NCI-H774 (cell line): ENCODE measurements at places on chromosomes 3 and 15.
A peak's percentile ranks its signal among the peaks of the same experiment; 100 is the strongest.

DNA sequence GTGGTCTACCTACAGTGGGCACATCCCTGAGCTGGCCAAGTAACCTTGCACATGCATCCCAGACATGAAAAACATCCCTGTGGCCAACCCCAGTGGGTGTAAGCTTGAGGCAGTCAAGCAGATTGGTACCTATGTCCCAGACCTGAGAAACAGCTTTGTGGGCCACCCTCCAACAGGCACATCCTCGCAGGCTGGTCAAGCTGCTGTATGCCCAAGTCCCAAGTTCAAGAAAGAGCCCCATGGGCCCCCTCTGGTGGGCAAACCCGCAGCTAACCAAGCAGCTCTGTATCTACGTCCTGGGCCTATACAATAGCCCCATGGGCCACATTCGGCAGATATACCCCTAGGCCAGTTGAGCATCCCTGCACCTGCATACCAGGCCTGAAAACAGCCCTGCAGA lies 186.3 kb upstream of the GPR149 start:
- no peak for DNase-seq

GRCh38 chr3:129286081-129286480 lies 7.4 kb downstream of the HMCES start:
- DNase-seq: no peak

DNA sequence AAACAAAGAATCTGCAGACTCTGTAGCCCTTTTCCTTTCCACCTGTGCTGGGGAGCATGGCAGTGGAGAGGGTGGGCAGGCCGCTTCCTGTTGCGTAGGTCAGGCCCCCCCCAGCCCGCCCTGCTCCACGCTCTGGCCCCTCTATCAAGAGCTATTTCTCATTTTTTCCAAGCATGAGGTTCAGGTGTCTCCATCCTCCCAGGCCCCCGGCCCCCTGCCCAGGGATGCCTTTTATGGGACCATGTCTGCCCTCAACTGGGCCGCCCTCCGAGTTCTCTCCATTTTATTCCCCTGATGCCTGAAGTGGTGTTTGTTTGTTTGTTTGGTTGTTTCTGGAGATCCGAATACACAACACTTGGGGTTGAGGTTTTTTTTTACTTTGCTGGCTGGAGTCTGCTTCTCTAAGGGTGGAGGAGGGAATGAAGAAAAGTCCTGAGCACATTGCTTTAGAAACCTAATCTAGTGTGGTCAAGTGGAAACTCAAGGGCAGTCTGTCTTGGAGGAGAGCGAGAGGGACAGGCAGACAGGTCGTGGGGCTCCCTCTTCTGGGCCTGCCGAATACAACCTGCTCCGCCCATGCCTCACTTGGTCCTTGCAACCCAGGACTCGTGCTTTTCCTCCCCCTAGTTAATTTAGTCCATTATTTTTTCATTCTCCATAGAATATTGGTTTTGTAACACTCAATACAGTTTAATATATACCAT lies 176.5 kb upstream of the LYSMD4 start:
- no peak for DNase-seq

DNA sequence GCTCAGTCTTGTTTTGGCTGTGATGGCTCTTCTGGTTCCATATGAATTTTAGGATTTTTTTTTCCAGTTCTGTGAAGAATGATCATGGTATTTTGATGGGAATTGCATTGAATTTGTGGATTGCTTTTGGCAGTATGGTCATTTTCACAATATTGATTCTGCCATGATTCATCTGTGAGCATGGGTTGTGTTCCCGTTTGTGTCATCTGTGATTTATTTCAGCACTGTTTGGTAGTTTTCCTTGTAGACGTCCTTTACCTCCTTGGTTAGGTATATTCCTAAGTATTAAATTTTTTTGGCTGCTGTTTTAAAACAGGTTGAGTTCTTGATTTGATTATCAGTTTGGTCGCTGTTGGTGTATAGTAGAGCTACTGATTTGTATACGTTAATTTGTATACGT lies 18.5 kb downstream of the TCF12 start:
- no peak for DNase-seq

DNA sequence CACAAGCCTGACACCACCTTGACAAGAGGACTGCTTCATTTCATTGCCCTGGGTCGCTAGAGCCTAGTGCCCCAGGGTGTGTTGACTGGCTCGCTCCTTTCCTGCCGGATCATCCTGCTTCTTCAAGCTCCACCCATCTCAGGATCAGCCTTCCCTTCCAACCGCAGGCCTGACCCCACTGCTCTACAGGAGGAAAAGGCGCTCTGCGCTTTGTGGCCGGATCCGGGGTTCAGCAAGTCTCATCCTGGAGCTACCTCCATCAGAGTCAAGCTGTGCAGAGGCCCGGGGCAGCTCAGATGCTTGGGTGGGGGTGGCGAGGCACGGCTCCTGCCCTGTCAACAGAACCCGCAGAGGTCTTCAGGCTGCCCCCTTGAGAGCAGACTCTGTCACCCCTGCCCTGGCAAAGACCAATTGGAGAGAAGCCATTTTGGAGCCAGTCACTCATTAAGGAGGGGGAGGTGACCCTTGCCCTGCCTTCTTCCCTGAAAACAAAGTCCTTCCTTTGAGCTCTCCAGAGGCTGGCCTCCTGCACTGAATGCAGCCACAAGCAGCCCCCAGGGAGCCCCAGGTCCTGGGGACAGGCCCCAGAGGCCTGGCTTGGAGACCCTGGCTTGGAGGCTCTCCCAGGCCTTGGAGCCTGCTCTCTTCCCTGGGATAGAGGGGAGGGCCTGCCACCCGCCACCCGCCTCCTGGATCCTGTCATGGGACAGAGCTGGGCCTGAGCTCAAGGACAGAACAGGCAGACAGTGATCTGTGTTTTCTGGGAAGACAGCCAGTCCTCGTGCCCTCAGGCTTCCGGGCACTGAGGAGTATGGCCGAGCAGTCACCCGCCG lies 80.3 kb downstream of the CPN2 start:
- no peak for DNase-seq

- DNase-seq: peak; percentile 64
Measured at GRCh38 chr15:39869254-39869653, 50.8 kb downstream of the GPR176 start.

DNA sequence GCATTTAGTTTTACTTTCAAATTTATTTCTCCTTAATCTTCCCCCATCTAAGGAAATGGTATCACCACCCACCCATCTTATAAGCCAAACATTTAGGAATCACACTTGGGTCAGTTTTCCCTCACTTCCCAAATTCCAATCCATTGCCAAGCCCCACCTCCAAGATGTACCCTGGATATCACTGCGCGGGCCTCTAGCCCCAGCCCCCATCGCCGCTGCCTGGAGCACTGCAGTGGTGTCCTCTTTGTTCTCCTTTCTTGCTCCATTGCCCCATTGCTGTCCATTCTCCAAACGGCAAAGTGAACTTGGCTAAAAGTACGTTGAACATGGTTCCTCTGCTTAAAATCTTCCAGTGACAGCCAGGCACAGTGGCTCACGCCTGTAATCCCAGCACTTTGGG lies 267.8 kb downstream of the SHOX2 start:
- DNase-seq: no peak

DNA sequence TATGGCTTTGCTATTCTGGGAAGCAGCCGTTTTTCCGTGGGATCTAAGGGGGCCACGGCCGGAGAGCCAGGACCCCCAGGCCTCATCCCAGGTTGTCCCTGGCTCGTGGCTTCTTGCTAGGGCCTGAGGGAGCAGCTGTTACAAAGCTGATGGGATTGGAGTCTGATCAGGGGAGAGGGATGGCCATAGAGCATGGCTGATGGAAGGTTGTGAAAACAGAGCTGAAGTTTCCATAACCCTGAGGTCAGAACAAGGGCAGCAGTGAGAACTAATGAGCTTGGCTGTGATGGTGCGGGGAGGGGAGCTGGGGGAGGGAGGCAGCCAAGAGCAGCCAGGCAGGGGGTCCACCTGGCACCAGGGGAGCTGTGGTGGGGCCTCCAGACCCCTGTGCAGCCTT lies 63.0 kb downstream of the LINGO1 start:
- DNase-seq: no peak

DNA sequence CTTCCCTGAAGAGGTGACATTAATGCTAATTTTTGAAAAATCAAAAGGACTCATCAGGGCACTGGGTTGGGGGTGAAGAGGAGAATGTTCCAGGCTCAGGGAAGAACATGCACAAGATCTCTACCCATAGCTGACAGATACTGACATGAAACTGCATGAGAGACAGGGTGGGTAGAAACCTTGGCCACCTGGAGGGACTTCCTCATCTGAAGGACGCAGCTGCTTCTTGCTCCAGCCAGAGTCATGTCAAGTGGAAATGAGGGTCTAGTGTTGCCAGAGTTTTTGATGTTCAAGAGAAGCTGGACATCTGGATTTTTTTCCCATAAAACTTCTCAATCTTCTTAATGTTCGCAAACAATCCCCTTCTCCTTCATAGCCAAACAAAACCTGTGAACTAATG lies 29.7 kb downstream of the AMOTL2 start:
- DNase-seq: no peak

GRCh38 chr3:178320456-178321351 lies 215.5 kb upstream of the KCNMB2 start:
- peak; percentile 77 for DNase-seq

GRCh38 chr15:92652576-92652966 lies 3.0 kb downstream of the FAM174B start:
- no peak for DNase-seq

GRCh38 chr3:155101398-155101797 lies 21.3 kb downstream of the MME start:
- no peak for DNase-seq

GRCh38 chr3:73716418-73716817 lies 91.7 kb upstream of the PDZRN3 start:
- DNase-seq: no peak

DNA sequence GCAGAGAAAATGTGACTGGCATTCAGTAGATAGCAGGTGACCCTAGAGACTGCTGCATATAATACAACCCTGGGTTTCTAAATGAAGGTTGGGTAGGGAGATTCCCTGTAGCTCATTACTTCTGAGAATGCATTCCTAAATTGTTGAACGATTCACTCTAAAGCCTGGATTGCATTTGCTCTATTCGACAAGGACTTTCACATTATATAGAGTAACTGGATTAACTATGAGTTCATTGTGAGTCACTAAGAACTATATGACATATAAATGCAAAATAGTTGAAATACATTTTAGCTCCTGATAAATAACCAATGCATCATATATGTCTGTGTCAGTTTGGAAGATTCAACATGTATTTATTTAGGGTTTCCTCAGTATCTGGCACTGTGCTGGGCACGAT lies 294.7 kb upstream of the CCDC54 start:
- no peak for DNase-seq

DNA sequence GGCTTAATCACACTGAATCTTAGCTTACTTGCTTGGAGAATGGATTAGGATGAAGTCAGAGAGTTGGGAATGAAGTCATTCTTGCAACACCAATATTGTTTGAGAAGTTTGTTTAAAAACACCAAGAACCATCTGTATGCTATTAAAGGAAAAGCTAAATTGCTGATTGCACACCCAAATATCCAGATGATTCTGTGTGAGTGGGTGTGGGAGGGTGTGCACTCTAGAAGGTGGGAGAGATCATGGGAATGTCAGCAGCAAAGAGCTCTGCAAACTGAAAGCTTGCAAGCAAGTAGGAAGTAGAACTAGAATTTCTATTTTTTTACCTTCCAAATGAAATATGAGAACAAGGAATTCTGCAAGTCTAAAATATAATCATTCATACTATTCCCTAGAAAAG lies 364.9 kb downstream of the NR2F2 start:
- DNase-seq: no peak

DNA sequence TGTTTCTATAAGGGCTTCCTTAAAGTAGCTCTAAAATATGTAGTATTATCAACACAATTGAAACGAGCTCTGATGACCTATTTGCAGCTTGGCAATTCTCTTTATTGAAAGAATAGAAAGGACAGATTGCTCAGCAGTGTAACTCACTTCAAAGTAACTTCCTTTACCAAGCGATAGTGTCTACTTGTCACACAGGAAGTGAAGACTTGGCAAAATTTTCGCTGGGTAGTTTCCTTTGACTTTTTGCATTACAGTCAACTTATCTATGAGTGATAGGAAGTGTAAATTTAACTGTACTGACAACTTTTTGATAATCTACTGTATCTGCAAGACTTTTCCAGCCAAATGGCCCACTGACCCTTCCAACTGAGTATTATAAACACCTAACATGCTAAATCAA lies 22.8 kb downstream of the SLC9A9 start:
- DNase-seq: no peak

DNA sequence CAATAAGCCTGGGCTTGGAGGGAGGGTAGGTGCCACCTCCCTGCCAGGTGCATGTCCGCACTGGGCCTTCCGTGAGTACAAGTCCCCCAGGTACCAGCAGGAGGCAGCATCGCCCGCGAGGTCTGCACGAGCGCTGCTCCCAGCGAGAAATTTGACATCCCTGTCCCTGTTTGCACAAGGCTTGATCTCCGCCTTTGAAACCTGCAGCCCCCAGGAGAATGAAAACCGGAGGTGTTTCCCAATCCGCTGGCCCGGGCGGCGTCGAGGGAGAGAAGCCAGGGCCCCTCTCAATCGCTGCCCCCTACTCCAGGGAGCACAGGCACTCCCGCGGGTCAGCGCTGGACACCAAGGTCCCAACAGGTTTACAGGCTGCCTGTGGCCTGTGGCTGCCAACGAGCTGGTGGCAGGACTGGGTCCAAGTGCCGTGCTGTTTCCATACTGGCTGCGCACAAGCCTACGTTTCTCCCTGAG lies 961 bp downstream of the HAPLN3 start:
- DNase-seq: peak; percentile 29

DNA sequence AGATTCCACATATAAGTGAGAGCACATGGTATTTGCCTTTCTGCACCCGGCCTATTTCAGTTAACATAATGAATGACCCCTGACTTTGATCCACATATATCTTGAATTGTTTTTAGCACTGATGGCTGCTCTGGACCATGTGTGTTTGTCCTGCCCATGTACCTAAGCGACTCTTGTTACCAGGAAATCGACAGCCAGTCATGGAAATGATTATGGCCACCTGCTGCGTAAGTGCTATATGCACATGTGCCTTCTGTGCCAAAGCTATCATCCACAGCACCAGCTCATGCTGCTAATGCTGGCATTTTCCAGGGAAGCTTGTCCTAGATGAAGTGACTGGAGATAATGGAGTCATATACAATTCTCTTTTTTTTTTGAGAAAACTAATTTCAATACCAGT lies 103.7 kb downstream of the PEX5L start:
- peak; percentile 56 for DNase-seq

DNA sequence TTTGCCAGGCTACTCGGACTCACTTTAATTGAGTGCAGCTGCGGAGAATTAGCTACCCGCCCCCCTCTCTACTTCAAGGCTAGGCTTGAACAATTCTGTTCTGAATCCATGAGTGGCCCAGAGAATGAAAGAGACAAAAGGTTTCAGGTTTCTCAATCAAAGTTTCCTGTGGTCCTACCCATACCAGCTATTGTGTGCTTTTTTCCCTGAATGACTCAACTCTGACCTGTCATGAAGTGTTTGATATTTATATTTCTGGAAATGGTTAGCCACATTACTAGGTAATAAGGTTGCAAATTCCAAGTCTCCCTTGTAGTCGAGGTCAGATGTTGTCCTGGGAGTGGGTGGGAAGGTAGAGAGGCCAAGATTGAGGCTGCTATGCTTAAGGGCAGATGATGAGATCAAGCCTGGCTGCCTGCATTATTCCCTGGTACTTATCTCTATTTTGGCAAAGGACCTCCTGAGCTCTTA lies 392.7 kb upstream of the TBL1XR1 start:
- DNase-seq: peak; percentile 50
